ENCODE measurements at places on chromosomes 7 and 10.

- no peak for DNase-seq
Measured at GRCh38 chr10:93670372-93670771, 32.0 kb downstream of the FRA10AC1 start.

- no peak for DNase-seq
Measured at GRCh38 chr10:813286-813685, 118.2 kb downstream of the LARP4B start.

- no peak for DNase-seq
Measured at GRCh38 chr10:12602521-12602920, 253.2 kb downstream of the CAMK1D start.

- no peak for DNase-seq
Measured at GRCh38 chr7:77664715-77665114, 31.5 kb upstream of the RSBN1L start.

DNA sequence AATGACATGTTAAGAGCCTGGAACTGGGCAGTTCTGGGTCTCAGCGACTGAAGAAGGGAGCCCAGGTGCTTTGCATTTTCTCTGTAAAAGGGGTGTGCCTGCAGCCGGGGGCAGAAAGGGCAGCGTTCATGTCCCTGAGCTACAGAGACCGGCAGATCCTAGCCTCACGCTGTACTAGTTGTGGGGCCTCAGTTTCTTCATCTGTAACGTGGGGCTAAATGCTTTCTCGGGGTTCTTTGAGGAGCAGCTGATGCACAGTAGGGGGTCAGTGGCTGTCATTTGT, 79.6 kb downstream of the NEURL1 start:
- DNase-seq: no peak

- no peak for DNase-seq
Measured at GRCh38 chr7:43076189-43076605, 36.2 kb upstream of the HECW1 start.

DNA sequence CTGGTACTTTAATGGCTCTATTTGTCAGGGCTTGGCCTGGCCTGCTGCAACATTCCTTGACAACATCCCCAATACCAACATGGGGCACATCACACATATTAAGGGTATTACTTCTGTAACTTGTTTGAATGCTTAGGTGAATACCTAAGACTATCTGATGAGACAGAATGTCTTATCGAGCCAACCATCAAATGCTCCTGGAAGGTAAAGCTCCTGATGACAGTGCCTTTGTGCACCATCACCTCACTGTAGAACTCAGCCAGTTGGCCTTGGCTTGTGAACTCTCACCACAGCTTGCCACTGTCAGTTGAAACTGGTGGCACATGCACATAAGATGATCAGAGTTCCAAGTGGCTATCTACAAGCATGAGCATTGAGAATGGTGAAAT, 3.7 kb upstream of the MYO1G start:
- DNase-seq: no peak

- no peak for DNase-seq
Measured at GRCh38 chr10:32481606-32482005, 35.7 kb downstream of the CCDC7 start.

DNA sequence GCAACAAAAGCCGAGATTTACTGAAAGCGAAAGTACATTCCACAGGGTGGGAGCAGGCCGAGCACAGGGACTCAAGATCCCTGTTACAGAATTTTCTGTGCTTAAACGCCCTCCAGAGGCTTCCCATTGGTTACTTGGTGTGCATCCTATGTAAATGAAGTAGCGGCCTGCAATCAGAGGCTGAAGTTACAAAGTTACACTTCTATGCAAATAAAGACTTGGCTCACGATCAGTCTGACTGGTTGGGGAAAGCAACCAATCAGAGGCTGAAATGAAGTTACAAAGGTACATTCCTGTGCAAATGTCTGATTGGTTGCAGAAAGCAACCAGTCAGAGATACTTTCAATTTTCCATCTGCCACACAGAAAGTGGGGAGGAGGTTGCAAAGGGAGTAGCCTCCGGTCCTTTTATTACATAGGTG, 4.1 kb downstream of the ACBD7 start:
- no peak for DNase-seq

DNA sequence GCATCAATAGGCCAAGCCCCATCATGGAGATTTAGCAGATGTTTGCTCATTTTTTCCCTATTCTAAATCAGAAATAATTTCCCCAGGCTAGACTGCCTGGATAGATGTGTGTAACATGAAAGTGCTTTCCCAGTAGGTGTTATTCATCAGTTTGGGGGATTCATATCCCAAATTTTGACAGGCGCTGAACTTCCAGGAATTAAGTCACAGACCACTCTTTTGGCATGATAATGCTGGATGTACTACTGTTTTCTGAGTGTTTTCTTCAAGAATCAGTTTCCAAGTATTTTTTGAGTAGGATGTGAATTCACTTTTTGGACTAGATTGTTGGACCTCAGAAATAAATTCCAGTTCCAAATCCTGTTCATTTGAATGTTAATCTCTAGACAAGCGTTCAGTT, 637.4 kb downstream of the REEP3 start:
- no peak for DNase-seq

All from activated CD4-positive, alpha-beta T cell treated with anti-CD3 and anti-CD28 coated beads, Interleukin-2, amount 50 U/mL, for 4 hours (primary cell).